ENCODE measurements at places on chromosomes 2 and 18.

DNA sequence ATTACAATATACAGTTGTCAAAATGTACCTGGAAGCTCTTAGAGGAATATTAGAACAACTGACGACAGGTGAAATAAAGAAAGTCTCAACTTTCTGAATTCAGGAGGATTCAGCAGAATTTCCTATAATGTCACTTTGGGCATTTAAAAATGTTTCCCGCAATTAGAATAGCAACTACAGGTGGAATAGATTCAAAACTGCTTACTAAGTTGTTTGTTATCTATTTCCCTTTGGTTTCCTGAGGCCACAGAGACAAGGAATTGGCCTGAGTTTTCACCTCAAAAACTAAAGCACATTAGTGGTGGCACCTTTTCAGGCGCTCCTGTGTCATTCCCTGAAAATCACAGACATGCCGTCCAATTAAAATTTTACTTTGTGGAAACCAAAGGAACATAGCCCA is 729.2 kb upstream of the FANCL start:
- no peak for DNase-seq

GRCh38 chr18:7232218-7232617 is 1.3 kb downstream of the LRRC30 start:
- DNase-seq = no peak

DNA sequence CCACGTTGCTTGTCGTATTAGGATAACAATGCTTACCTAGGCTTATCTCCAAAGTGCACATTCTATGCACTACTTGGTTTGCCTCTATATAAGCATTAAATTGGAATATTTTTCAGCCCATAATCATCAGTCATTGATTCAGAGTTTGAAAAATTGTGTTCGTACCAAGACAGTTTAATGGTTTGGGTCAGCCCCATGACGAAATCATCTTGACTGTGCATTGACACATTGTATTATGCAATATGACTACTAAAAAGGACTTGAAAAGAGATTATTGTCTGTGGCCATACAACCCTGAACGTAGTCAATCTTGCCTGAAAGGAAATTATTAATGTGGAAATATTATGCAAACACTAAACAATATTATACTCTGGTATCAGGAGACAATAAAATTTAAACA is 141.3 kb downstream of the EML6 start:
- DNase-seq = no peak

DNA sequence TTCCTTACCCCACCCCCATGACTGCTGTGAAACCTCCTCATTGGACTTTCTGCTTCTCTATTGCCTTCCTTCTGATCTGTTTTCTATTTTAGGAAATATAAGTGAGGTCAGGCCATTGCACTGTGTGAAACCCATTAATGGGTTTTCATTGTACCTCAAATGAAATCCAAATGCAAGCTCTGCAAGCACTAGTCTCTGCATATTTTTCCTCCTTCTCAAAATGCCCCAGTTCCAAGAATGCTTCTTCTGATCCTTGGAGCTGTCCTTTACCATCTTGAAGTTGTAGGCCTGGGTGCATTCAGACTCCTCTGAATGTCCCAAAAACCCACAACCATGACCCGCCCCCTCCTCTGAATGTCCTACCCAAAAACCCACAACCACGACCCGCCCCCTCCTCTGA is 8.2 kb downstream of the IL1A start:
- DNase-seq = no peak

DNA sequence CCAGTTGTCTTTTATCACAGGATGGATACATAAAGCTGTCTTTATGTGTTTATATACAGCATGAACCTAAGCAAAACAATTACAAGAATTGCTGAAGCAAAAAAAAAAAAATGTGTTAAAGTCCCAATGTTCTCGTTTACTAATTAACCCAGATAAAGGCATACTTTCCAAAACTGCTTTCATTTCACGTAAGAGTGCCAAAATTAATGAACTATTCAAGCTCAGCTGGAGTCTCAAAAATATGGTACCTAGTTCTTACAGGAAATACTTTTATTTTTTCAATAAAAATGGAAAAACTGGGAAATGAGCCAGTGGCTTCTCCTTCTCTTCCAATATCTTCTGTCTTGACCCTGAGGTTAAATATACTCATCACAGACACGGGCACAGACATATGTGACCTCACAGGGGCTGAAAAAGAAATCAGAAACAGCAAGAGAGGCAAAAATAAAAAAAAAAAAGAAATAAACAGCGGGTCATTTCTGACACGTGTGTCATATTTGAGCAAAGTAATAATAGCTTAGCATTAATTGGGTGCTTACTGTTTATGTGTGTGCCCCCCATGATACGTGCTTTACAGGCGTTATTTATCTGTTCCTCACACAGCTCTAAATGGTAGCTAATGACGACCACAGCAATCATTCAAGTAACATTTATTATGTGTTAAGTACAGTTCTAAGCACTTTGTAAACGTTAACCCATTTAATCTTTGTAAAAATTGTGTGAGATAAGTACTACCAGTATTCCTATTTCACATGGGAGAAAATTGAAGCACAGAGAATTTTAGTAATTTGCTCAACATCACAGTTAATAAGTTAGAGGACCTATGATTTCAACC is 158.0 kb upstream of the MMADHC start:
- DNase-seq = no peak

- no peak for DNase-seq
Observed at GRCh38 chr2:27776097-27776496, 4.6 kb downstream of the MRPL33 start.

DNA sequence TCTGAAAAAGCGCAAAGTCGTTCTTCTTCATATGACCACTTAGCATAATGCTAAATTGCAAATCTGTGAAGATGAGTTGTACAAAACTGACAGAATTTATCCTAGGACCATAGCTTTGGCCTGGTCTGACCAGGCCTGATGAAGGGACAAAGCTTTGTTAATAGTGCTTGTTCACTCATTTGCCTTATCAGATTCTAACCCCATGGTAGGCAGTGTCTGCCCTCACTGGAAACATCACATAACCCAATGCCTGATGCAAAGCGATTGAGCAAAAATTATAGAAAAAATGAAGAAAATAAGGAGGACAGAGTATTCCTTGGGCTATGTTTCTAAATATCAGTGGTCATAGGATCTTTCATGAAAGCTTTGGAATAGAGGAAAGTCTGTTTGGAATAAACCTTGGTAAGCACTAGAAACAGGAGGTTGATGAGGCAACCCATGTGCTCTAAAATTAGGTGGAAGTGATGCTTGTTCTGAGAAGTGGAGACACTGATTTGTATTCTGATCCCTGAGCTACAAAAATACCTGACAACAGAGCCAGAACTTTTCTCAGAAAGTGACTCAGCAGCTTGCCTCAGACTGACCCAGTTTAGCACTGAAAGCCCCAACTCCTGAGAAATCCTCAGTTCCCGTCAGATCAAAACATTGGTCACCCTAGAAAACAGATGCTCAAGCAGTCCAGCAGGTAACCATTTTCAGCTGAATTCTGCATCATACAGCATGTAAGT is 131.4 kb upstream of the MAPRE2 start:
- no peak for DNase-seq

- no peak for DNase-seq
Observed at GRCh38 chr18:2814928-2815327, 31.9 kb upstream of the EMILIN2 start.

- DNase-seq = no peak
Observed at GRCh38 chr2:77434880-77435279, 87.3 kb downstream of the LRRTM4 start.

DNA sequence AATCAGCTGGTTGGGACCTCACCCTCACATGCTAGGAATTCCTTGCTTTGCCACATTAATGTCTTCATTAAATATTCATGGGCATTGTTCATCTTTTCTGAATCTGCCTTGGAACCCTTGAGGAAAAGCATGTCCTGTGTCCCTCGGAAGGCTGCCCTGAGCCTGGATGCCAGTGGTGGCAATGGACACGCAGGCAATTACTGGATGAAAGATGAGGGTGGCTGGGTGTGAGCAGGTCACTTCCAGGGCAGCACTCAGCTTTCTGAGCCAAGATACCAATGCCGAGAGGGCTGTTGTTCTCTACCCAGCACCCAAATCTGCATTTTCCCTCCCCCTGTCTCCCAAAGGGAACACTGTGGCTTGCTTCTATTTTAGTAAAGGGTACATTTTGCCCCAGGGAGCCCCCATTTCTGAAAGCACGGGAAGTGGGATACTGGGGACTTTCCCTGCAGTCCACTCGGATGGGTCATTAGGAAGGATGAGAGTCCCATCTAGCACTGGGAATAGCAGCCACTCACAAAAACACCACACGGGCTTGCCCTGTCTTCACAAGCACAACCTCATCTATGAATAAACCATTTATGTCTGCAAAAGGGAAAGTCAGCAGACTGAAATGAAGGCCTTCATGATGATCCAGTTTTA is 234.8 kb downstream of the SOX11 start:
- DNase-seq = no peak

GRCh38 chr2:159051133-159051532 is 82.7 kb downstream of the TANC1 start:
- no peak for DNase-seq

- no peak for DNase-seq
Observed at GRCh38 chr2:166792808-166793207, 95.5 kb upstream of the XIRP2 start.
